Activated naive CD4-positive, alpha-beta T cell treated with anti-CD3 and anti-CD28 coated beads, Interleukin-2, amount 10 ng/mL, durations not matched to agents 7 days and 5 days (primary cell): ENCODE measurements at places on chromosomes 6 and 20.

- DNase-seq = no peak
These were observed 44.6 kb downstream of the TSBP1 start for GRCh38 chr6:32327103-32327502.

- no peak for DNase-seq
These were observed 153.2 kb upstream of the TAB2 start for GRCh38 chr6:149164199-149164750.

DNA sequence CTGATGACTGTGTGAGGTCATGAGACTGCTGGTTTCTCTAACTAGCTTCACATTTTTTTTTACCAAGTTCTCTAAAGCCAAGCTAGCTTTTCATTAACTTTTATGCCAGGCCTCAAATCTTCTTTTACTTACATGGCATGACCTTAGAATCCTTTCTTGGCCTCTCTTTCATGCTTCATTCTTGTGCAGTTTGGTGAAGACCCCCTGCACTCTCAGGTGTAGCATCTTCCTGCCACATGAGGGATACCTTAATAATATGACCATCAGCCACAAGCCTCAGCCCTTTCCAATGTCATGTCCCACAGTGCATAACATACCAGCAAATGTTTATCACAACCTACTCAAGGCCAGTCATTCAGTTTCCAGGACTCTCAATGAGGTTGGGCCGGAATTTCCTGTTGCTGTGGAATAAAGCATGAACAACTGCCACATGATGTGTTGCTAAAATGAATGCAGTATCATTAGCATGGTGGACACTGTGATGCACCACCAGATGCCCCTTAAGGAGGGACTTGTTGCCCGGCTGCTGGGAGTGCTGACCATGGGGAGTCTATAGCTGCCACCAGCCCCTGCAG lies 72.2 kb downstream of the RIN2 start:
- no peak for DNase-seq

DNA sequence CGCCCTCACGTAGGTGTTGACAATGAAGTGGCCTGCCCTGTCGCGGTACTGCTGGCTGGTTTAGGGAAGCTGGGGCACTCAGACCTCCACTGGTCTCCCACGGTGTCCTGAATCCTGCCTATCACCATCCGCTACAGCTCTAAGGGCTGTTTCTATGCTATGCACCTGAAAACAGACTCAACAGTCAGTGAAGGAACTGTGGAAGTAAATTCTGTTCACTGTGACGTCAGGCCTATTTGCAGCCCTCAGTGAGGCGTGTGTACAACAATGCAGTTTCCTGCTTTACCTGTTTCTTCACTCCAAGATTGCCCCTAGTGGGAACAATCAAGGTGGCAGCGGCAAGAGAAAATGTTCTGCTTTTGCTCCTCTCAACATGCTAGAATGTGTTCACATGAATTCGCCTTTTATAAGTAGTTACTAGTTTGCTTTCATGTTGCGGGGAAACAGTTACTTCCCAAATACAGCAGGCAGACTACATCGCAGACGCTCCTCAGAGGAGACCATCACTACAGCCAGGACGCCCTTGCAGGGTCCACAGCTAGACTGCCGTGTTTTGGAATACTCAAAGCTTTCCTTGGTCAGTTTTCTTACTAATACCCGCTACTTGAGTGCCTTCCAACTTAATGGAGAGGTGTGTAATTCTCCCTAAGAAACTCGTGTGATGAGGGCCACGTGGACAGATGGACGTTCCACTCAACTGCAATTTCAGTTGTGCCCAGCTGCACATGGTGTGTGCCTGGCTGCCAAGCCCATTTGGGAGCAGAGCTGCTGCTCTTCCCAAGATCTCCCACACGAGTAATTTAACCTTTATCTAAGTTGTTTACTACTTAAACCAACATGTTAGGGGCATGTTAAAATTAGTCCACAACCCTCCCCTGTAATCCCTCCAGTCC lies 25.4 kb downstream of the DIDO1 start:
- DNase-seq = no peak

GRCh38 chr20:43824309-43825050 lies 90.2 kb upstream of the TOX2 start:
- DNase-seq = no peak

GRCh38 chr6:52498538-52499017 lies 78.3 kb downstream of the TRAM2 start:
- DNase-seq = no peak

GRCh38 chr6:54248994-54249393 lies 59.2 kb upstream of the TINAG start:
- DNase-seq = no peak

DNA sequence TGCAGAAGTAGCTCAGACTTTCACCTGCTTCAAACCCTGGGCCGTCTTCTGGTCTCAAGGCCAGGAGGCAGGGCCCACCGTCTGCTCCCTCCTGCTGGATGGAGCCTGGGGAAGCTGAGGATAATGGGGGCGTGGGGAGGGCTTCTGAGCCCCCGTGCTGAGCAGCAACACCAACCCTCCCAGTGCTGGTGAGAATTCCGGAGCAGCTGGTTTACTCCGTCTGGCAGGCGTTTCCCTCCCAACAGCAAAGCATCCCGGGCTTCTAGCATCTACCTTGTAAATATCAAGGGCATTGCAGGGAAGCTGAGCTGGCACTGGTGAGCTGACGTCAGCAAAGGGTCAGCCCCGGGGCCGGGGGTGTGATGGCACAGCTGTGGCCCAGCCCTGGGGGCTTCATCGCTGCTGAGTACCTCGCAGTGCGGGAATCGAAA lies 16.8 kb upstream of the CHRNA4 start:
- DNase-seq = no peak

DNA sequence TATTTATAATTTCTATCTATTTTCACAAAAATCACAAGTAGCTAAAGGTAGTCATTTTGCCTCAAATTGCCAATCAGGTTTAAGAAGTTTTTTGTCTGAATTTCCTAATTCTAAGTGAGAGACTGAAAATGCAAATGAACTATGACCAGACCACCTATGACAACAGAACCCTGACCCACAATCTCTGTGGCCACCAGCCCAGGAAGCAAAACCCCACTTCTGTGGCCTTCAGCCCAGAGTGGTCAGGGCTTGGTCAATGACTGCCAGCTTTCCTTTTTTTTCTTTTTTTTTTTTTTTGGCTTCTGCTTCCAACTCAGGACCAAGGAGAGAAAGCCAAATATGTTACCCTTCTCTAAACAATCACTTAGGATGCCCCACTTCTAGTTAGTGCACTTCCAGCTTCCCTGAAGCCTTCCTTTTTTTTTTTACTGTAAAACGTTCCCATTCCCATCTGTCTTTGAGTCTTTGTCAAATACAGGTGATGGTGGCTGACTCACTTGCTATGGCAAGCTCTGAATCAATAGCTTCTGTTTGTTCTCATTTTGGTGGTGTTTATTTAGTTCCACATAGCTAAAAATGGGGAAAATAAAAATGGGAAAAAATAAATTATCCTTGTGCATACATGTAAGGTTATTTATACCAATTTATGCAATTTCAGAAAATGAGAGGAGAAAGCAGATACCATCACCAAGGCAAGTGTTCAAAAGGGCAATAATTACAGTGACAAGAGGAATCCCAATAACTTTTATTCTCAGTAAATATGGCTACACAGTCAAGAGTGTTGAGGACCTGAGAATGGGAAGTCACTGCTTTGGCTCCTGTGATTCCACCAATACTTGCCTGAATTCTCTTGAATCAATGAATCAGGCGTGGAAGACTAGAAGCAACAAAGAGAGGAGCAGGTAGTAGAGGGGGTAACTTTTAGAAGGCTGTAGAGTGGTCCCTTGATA lies 170.3 kb upstream of the PDE7B start:
- no peak for DNase-seq
